Lower lobe of right lung (tissue), 2 donors: ENCODE measurements at places on chromosomes 2 and 18. TPM values are rescaled to one million over a fixed set of nuclear protein-coding genes. Genes with fewer than 3 reads are reported as not detected.

GRCh38 chr2:12161085-12161484, 414.7 kb downstream of the LPIN1 start:
- no peak overlapping the region for H3K4me3 ChIP-seq
- no peak for DNase-seq
- H3K4me1 ChIP-seq: peaks cover 4% of the 10 kb centered on the region
- no peak overlapping the region for H3K27ac ChIP-seq

DNA sequence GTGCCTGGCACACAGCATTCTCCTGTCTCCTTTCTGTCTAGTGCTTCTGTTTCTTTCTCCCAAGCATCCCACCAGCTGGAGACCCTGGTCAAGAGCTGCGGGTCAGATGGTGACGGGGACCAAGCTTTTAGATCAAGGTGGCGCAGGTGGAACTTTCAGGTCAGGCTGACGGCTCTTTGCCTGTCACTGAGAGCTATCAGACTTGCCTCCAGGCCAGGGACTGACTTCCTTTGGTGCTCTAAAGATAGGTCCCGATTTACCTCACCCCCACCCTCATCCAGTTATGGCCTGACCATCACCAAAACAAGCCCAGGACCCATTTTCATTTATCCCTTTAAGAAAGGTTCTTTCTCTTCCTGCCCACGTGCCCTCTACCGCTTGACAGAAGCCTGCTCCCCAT, 1.2 kb upstream of the EMILIN1 start:
- peak overlapping the region; percentile 11 for H3K27ac ChIP-seq
- no peaks in the 10 kb centered on the region for H3K27me3 ChIP-seq
- DNase-seq: no peak
- H3K36me3 ChIP-seq: no peaks in the 10 kb centered on the region
- H3K4me3 ChIP-seq: no peak overlapping the region

Gene LAMA1
- total RNA-seq: 0.65 TPM

Gene WNT10A
- 0.35 TPM for total RNA-seq

GRCh38 chr2:52968043-52968442, 799.6 kb upstream of the CHAC2 start:
- H3K4me3 ChIP-seq: no peak overlapping the region
- DNase-seq: no peak
- no peaks in the 10 kb centered on the region for H3K4me1 ChIP-seq
- no peak overlapping the region for H3K27ac ChIP-seq
- H3K36me3 ChIP-seq: no peaks in the 10 kb centered on the region

DNA sequence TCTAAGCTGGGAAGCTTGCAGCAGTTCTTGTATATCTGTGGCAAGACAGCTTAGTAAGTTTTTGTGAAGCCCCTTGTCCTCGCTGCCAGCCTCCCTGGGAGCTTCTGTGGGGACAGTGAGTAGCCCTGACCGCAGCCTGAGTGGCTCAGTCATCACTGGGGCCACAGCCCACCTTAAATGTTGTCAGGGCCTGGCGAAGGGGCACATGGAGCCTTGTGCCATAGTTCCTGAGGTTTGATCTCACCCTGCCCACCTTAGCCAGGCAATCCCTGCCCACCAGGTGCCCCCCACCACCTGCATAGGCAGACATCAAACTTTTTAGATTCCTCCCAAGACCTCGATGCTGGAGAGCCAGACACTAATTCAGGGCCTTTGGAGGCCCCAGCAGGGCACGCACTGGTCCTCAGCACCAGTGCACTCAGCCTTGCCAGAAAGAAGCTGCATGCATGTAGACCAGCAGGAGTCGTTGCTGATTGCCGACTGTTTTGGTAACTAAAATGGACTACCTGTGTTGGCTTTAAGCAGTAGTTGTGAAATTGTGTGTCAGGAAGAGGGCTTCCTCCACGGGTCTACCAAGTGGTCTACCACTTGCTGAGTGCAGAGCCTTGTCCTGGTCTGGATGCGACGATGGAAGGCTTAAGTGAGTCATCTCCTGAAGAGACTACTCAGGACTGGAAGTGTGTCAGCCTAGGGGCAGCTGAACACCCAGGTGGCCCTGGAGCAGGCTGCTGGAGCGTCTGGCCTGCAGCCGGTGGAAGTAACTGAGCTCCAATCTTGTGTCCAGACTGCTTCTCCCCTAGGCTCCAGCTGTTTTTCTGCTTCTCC, 233.1 kb downstream of the SEPTIN10 start:
- no peaks in the 10 kb centered on the region for H3K27me3 ChIP-seq
- H3K4me3 ChIP-seq: no peak overlapping the region
- peaks cover 35% of the 10 kb centered on the region for H3K4me1 ChIP-seq
- DNase-seq: no peak
- H3K36me3 ChIP-seq: no peaks in the 10 kb centered on the region
- no peak overlapping the region for H3K27ac ChIP-seq

Gene MLPH
- 394 TPM for total RNA-seq

DNA sequence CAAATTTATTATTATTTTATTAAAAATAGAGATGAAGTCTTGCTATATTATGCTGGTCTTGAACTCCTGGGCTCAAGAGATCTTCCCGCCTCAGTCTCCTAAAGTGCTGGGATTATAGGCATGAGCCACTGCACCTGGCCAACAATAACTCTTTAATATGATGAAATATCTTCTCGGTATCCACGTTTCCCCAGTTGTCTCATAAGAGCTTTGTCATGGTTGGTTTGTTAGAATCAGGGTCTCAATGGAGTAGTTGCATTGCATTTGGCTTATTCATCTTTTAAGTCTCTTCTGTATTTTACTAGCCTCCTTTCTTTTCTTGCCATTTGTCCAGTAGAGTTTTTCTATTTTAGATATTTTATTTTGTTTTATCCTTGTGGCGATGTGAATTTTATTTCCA, 32.7 kb upstream of the DLX2 start:
- no peaks in the 10 kb centered on the region for H3K4me1 ChIP-seq
- peaks cover 4% of the 10 kb centered on the region for H3K27me3 ChIP-seq
- no peak overlapping the region for H3K4me3 ChIP-seq
- no peak overlapping the region for H3K27ac ChIP-seq

GRCh38 chr2:28062867-28063266, 172.3 kb downstream of the BABAM2 start:
- H3K27ac ChIP-seq: no peak overlapping the region
- no peaks in the 10 kb centered on the region for H3K27me3 ChIP-seq
- H3K4me1 ChIP-seq: no peaks in the 10 kb centered on the region
- DNase-seq: no peak
- H3K4me3 ChIP-seq: no peak overlapping the region

DNA sequence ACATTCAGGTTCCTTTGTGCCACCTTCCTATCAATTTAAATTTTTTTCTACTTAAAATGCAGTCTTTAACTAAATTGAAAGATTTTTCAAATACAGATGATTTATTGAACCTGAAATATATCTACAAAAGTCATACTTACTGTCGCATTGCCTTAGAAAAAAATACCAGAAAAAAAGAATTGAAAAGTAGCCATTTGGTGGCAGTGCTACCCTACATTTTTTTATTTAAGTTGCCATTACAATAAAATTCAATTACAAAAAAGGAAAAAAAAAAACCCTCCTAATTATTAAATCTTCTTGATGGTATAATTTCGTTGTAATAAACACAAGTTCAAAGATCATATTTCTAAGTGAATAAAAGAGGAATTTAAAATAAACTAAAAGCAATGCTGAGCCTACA, 43.4 kb downstream of the DSC3 start:
- no peak for DNase-seq
- no peak overlapping the region for H3K4me3 ChIP-seq
- H3K27ac ChIP-seq: no peak overlapping the region

Gene C2orf66
- 0.21 TPM for total RNA-seq

DNA sequence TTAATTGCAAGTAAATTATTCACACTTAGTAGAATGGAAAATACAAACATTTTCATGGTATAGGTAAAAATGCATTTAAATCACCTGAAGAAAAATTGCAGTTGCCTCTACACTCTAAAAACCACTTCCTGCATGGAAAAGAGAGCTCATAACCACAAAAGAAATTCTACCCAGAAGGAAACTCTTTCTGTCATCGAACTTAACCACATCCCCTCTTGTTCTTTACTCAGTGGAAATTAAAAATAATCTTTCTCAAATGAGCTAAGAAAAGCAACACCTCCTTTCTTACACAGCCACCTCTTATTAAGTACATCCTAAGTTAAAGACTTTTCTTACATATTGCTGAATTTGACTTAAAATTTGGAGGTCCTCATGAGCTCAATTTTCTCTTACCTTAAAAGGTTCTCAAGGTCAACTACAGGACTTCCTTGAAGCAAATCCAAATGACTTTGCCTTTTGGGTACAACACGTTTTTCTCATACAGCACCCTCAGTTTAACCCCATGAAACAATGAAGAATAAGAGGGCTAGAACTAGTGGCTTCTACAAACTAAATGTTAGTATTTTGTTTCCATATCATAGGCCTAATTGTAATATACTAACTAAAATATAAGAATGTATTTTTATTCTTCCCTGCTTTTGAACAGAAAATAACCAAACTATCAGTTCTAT, 109.1 kb upstream of the CRIM1 start:
- H3K36me3 ChIP-seq: no peaks in the 10 kb centered on the region
- H3K27me3 ChIP-seq: no peaks in the 10 kb centered on the region
- no peak for DNase-seq
- H3K4me3 ChIP-seq: no peak overlapping the region
- no peak overlapping the region for H3K27ac ChIP-seq

Gene KLHL29
- total RNA-seq: 12.9 TPM

DNA sequence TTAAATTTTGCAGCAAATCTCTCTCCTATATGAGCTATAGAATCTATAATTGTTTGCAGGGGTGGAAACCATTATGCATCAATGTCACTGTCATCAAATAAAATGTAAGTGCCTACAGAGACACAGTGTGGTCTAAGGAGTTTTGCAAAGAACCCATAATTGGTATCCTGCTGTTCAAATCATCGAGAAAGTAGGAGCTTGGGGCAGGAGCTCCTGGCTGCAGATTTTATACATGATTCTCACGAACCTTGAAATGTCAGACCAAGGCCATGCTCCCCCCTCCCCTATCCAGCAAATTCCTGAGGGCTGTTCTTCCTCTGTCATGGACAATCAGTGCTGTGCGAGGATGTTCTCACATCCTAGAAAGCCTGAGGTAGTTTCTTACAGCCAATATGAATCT, 119.5 kb upstream of the CYRIA start:
- H3K4me3 ChIP-seq: no peak overlapping the region
- no peaks in the 10 kb centered on the region for H3K27me3 ChIP-seq
- no peak overlapping the region for H3K27ac ChIP-seq
- no peaks in the 10 kb centered on the region for H3K36me3 ChIP-seq
- no peak for DNase-seq

DNA sequence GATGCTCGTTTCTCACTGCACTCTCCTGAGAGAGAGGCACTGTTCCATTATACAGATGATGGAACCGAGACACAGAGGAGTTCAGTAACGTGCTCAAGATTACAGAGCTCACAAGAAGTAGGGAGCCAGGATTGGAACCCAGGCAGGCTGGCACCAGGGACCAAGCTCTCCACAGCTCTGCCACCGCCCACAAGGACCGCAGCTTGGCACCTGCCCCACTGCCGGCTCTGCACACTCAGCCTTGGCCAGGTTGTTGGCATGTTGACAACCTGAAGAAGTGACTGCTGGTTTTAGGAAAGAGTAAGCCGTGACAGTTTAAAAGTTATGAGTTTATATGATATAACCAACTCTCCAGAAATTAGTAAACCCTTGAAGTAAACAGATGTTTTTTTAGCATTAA, 48.0 kb upstream of the ITM2C start:
- no peak overlapping the region for H3K4me3 ChIP-seq
- no peaks in the 10 kb centered on the region for H3K4me1 ChIP-seq
- no peaks in the 10 kb centered on the region for H3K27me3 ChIP-seq
- no peak for DNase-seq

- no peaks in the 10 kb centered on the region for H3K27me3 ChIP-seq
- H3K4me1 ChIP-seq: no peaks in the 10 kb centered on the region
- no peaks in the 10 kb centered on the region for H3K36me3 ChIP-seq
- no peak overlapping the region for H3K4me3 ChIP-seq
- DNase-seq: no peak
Observed at GRCh38 chr2:186887107-186888090, 38.4 kb upstream of the ZSWIM2 start.

Gene HOXD3
- total RNA-seq: 0.47 TPM

Gene HIBCH
- total RNA-seq: 24.3 TPM

DNA sequence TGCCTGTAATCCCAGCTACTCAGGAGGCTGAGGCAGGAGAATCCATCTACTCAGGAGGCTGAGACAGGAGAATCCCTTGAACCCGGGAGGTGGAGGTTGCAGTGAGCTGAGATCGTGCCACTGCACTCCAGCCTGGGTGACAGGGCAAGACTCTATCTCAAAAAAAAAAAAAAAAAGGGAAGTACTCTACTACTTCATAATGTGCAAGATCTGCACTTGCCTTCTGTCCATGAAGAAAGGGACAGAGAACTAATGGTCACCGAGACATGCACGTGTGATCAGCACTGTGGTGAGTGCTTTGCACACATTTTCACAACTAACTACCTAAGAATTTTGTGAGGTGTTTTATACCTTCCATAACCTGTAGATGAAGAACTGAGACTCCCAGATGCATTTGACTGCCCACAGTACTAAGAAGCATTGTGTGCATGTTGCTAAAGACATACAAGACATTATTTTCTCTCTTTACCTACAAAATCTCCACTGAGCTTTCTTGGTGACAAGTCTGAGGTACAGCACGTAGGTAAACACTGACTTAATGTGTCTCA, 784.8 kb upstream of the ID2 start:
- H3K27ac ChIP-seq: no peak overlapping the region
- DNase-seq: no peak
- H3K36me3 ChIP-seq: no peaks in the 10 kb centered on the region
- H3K4me3 ChIP-seq: no peak overlapping the region
- H3K4me1 ChIP-seq: no peaks in the 10 kb centered on the region
- no peaks in the 10 kb centered on the region for H3K27me3 ChIP-seq

Gene NYAP2
- 1.1 TPM for total RNA-seq

GRCh38 chr2:38386377-38386776, 9.3 kb upstream of the ATL2 start:
- no peak overlapping the region for H3K4me3 ChIP-seq
- H3K4me1 ChIP-seq: no peaks in the 10 kb centered on the region
- no peaks in the 10 kb centered on the region for H3K36me3 ChIP-seq

Gene DPYSL5
- total RNA-seq: not detected

Gene G6PC2
- not detected for total RNA-seq

- H3K27me3 ChIP-seq: no peaks in the 10 kb centered on the region
- H3K36me3 ChIP-seq: no peaks in the 10 kb centered on the region
- H3K4me1 ChIP-seq: no peaks in the 10 kb centered on the region
- no peak for DNase-seq
- no peak overlapping the region for H3K4me3 ChIP-seq
Observed at GRCh38 chr18:11818486-11819203, 32.6 kb upstream of the CHMP1B start.

DNA sequence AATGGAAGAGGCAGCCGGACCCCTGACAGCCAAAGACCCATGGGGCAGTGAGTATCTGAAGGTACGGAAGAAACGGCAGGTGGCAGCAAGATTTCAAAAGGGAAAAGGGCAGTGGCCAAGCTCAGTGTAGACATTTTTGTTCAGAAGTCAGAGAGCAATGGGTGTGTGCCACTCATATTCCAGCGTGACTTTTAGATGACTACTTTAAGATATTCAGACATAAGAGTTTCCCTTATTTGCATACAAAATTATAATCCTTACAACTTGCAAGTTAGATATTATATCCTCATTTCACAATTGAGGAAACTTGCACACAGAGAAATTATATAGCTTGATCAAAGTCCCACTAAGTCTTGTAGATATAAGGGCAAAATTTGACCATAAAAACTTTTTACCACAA, 60.7 kb upstream of the CYTIP start:
- H3K4me1 ChIP-seq: no peaks in the 10 kb centered on the region
- H3K27me3 ChIP-seq: no peaks in the 10 kb centered on the region
- no peak overlapping the region for H3K27ac ChIP-seq
